Daoy (cell line): ENCODE measurements at places on chromosomes 5 and 9. TPM values are rescaled to one million over a fixed set of nuclear protein-coding genes. Genes with fewer than 3 reads are reported as not detected.

The LHFPL2 gene
- 22.9 and 33.9 TPM in 2 replicates for total RNA-seq

The IFNA2 gene
- total RNA-seq: not detected in 2 replicates

The TRIM36 gene
- total RNA-seq: 6.3 and 13.3 TPM in 2 replicates

The LCP2 gene
- not detected in 2 replicates for total RNA-seq

The EIF4E1B gene
- total RNA-seq: not detected in 2 replicates

The CAMK4 gene
- 20.1 and 28.1 TPM in 2 replicates for total RNA-seq

GRCh38 chr5:42749020-42749419 lies 7.6 kb upstream of the CCDC152 start:
- no peak for DNase-seq

DNA sequence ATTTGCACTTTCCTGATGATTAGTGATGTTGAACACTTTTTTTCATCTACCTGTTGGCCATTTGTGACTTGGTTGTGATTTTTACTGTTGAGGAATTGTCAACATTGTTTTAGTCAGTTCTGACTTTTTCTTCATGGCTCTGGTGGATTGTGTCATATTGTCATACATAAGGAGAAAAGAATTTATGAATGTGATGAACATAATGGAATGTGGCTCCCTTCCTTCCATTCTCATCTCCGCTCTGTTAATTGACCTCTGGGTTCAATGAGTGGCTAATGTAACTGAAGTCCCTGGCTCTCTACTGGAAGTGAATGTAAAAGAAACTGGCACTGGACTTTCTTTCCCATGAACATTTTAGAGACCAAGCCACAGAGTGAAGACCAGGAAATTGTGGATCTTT lies 49.2 kb downstream of the KIAA1958 start:
- no peak for DNase-seq

DNA sequence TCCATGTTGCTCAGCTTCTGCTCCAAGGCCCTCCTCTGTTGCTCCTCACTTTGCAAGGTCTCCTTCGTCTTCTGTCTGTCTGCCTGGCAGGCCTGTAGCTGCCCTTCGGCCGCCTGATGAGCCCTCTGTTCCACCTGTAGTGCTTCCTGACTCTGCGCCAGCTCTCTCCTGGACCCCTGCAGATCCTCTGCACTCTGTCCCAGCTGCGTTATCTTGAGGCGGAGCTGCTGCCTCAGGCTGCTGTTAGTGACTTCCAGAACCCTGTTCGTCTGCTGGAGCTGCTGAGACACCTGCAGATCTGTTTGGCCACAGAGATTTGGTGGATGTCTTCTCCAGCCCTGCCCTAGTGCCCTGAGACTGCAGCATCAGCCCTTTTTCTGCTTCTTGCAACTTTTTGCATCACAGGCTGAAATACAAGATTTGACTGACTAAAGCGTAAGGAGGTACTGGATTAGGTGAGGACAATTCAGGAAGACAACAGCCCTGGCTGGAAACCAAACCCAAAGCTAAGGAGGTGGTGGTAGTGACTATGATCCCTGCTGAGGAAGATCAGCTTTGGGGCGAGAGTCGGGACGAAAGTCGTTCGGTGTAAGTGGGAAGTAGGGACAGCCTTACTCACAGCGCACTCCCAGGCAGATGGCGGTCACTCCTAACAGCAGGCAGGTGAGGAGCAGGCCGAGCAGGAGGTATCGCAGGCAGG lies 2.1 kb downstream of the CD72 start:
- DNase-seq: no peak

GRCh38 chr5:138316355-138316754 lies 15.2 kb downstream of the CDC25C start:
- no peak for DNase-seq

DNA sequence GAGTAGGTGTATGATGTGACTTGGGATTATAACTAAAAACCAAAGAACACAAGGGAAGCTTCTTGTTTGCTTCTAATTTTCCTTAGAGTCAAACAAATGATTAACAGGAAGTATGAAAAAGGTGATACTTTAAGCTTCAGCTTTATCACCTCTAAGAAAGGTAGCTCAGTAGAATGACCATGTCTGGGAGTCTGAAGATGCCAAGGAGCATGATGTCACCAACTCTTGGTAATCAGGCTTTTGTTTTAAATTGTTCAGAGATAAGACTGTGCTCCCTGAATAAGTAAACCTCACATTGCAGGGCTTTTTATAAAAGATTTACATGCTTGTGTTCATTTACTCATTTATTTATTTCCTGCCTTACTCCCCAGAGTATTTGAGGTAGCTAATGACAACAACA lies 169.9 kb downstream of the FER start:
- DNase-seq: no peak

DNA sequence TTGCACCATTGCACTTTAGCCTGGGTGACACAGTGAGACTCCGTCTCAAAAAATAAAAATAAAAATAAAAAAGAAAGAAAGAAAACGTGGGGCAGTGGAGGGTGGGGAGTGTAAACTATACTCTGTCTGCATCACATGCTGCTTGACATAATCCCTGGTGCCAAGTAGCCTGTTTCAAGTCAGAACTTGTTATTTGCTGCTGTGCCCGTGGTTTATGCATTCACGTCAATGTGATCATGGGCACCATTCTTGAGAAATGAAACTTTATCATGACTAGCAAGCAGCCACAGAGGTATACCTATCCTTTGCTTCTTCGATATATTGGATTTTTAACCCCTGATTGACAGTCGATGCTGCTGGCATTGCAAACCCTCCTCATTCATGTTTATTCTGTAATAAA lies 4.1 kb upstream of the SMU1 start:
- no peak for DNase-seq
